NCI-H1105 (cell line): ENCODE measurements at places on chromosomes 4 and X.

DNA sequence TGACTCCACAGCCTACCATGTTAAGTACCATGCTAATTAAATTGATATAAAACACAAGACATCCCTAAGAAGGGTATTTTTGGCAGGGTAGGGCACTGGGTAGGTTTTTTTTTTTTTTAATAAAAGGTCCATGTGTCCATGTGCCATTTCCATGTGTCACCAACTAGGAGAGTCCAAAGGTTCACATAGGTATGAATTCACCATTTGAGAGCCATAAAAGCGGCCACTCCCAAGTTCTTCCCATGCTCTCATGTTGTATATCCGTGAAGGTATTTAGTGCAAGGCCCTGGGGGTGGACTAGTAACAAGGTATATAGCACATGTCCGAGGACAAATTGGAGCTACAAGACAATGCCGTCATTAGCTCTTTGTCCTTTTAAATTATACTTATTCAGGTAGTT is 107.3 kb downstream of the PDE5A start:
- DNase-seq = no peak

GRCh38 chr4:4326166-4326565 is 36.1 kb downstream of the ZBTB49 start:
- no peak for DNase-seq

GRCh38 chr4:21470535-21470934 is 478.0 kb downstream of the KCNIP4 start:
- DNase-seq = peak; percentile 80

GRCh38 chrX:38018766-38019425 is 12.5 kb downstream of the SYTL5 start:
- no peak for DNase-seq

GRCh38 chrX:25112156-25112555 is 96.4 kb upstream of the ARX start:
- no peak for DNase-seq

- DNase-seq = no peak
These were observed 410.6 kb downstream of the IL1RAPL1 start for GRCh38 chrX:28997706-28998463.

GRCh38 chr4:179478608-179479007 is 2036.4 kb upstream of the AGA start:
- no peak for DNase-seq

- peak; percentile 39 for DNase-seq
These were observed 45.7 kb upstream of the ADRA2C start for GRCh38 chr4:3720466-3720865.

DNA sequence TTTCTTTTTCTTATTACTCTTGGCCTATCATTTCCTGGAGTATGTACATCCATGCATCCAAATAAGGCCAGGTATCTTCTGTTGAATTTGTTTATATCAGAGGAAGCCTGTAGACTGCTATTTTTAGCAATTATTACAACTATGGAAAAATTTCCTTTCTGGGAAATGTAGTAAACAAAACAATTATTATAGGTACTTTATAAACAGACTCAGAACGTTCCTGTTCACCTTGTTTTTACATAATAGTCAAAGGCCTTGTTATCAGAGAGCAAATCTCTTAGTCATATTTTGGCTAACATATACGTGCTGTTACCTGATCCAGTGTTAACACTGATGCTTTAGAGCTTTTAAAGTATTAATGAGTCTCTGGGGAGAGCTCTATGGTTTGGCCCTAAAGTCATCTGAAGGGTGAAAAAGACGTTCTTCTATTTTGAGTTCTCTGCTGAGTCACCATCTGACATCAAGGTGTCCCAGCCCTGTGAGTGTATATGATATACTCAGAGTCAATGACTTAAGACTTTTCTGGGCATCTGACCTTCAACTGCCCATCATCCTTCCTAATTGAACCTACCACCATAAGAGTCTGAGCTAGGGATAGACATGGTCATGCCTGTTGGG is 7.3 kb downstream of the SPARCL1 start:
- peak; percentile 53 for DNase-seq

- DNase-seq = no peak
These were observed 346.2 kb downstream of the MAPK10 start for GRCh38 chr4:86013621-86014020.

GRCh38 chr4:651884-652642 is 22.0 kb downstream of the ATP5ME start:
- no peak for DNase-seq

DNA sequence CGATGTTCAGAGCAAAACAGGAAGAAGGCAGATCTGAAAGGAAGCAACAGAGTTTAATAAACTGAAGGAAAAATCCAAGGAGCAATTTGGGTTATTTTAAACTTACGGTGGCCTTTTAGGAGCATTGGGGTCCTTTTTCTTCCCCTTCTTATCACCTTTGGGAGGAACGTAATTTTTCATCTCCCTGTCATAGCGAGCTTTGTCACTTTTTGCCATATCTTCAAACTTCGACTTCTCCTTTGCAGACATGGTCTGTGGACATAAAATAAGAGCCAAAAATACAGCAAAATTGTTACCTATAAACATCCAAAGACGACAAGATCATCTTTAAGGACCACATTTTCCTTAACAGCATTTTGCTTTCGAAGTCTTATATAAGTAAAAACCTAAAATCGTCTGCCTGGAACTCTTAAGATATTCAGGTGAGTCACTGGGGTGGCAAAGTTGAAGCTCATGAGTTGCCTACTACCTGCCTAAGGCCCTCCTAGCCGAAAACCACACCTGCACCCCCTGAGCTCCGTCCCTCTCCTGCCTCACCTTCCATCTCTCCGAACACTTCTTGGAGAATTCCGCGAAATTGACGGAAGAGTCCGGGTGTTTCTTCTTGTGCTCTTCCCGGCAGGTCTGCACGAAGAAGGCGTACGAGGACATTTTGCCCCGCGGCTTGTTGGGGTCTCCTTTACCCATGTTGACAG is 1.0 kb downstream of the HMGB2 start:
- DNase-seq = no peak

DNA sequence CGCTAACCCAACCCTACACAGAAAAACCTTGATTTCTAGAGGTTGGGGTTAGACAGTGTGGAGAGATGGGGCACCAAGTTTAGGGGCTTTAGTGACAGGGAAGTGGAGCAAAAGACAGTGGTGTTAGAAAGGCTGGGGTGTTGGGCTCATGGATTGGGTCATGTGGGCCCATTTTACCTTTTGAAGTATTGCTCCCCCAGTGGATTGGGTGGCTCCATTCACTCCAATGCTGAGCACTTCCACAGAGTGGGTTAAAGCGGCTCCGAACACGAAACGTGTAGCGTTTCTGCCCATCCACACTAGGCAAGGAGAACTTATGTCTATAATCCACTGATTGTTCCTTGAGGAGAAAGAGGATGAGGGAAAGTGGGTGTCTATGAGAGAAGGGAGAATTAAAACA is 2.3 kb downstream of the IL2RG start:
- no peak for DNase-seq

- no peak for DNase-seq
These were observed 3.2 kb downstream of the GSX2 start for GRCh38 chr4:54103190-54103574.

DNA sequence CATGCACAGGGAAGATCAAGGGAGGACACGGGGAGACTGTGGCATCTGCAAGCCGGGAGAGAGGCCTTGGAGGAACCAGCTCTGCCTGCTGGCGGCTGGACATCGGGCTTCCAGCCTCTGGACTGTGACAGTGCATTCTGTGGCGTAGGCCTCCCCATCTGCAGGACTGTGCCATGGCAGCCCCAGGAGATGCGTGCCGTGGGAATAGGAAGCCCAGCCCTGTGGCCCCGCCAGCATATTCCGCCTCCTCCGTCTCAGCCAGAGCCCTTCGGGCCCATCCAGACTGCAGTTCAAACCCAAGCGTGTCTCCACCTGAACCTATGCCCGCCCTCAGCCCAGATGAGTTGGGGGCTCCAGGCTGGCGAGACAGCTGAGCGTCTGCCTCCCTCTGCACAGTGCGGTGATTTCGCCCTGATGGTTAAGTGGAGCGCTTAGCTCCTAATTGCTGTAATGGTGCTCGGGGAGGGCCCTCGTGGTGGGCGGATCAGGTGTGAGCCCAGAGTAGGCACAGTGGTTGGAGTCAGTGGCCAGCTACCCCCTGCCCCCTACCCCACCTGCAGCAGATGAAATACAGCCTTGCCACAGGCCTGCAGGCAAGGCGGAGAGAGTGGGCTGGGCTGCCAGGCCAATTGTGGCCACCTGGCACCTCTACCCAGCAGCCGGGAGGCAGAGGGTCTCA is 133.9 kb downstream of the HMX1 start:
- DNase-seq = no peak

- DNase-seq = no peak
These were observed 18.7 kb upstream of the DDIT4L start for GRCh38 chr4:100208964-100209363.

DNA sequence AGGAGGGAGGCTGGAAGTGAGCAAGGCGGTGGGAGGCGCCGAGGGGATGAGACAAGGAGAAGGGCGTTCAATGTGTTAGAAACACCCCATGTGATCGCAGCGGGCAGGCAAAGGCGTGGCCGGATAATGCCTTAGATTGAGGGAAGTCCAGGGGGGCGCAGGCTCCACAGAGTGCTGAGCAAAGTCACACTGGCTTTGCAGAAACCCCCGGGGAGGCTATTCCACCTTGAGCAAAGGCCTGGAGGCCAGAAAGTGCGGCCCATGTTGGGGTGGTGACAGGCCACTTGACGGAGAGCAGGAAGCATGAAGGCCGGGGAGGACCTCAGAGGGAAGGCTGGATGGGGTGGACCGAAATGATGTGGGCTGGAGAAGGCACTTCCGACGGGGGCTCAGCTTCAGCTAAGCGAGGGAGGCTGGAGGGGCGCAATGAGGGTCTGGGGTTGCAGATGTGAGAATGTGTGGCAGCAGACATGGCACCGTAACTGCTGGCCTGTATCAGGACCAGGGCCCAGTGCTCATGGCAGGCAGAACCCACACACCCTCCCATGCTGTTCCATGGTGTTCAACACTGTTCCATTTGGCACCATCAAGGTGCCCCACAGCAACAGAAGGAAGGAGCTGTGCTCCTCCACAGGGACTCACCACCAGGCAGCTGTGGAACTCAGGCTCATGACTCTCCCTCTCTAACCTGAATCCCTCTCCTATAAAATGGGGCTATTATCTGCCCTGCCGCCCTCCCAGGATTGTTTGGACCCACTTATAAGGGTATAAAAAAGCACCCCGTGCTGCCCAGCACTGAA is 50.3 kb downstream of the HMX1 start:
- no peak for DNase-seq

- no peak for DNase-seq
These were observed 79.2 kb downstream of the GRIA3 start for GRCh38 chrX:123263270-123263669.

GRCh38 chr4:70925418-70925817 is 23.2 kb downstream of the MOB1B start:
- DNase-seq = no peak

DNA sequence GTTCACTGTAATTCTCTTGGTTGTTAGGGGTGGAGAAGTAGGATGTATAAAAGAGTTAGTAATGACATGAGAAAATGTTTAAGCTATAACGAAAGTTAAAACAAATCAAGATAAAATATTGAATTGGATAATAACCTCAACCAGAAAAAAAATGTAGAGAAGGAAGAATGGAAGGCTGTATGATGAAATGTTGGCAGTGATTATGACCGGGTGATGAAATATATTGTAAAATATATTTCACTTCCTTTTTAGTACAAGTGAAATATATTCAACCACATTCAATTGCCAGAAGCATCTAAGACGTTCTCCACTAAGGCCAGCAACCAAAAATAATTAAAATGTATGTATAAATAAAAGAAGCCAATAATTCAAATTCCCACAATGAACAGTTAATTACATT is 309.3 kb upstream of the FGF13 start:
- no peak for DNase-seq

DNA sequence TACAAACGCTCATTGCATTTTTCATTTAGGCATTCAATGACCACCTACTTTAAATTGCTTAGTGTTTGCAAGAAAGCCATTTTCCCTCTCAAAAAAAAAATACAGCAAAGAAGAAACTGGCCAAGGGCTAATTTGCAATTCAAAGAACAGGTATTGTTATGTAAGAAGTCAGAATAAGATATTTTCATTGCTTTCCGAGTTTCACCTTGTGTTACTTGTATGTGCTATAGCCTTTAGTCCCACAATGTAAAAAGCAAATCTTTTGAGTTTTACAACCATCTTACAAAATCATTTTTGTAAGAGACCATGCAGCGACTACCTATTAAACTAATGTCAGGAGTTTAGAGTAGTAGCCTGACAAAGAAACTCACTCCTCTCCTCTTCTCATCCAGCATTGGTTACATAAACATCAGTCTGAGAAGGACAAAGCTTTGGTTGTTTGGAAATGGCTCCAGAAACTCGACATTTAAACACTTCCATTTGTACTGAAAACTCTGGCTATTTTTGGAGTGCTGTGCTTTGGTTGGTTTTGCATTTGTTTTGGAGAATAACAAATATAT is 15.3 kb downstream of the TENM3 start:
- DNase-seq = no peak

DNA sequence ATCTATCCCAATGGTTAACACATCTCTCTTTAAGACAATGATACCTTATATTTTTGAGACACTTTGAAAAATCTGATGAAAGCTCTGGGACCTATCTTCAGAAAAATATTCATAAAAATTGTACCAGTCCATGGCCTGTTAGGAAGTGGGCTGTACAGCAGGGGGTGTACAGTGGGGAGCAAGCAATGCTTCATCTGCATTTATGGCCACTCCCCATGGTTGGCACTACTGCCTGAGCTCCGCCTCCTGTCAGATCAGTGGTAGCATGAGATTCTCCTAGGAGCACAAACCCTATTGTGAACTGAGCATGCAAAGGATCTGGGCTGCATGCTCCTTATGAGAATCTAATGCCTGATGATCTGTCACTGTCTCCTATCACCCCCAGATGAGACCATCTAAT is 42.6 kb downstream of the C4orf51 start:
- no peak for DNase-seq

DNA sequence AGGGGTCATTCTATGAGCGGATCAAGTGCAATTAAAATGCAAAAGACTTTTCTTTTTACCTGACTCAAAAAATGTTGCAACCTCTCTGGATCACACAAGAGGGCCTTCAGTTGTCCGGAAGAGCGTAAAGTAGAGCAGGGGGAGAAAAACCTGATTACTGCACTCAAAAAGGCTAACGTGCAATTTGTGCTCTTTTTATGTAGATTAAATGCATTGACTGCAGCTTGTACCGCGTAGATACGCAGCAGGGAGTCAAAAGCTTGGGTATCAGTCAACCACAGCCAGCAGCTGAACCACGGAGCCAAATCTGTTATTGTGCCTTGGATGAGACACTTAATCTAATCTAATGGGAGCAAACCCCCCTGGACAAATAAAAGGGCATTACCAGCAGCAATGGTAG is 107.3 kb upstream of the RAI2 start:
- DNase-seq = peak; percentile 28

- no peak for DNase-seq
These were observed 146.7 kb downstream of the TET2 start for GRCh38 chr4:105293360-105293759.

GRCh38 chr4:8294036-8294435 is 24.5 kb downstream of the HTRA3 start:
- DNase-seq = no peak

- no peak for DNase-seq
These were observed 35.9 kb upstream of the CXCL8 start for GRCh38 chr4:73704314-73705055.
